ENCODE measurements at places on chromosomes 4 and X.

DNA sequence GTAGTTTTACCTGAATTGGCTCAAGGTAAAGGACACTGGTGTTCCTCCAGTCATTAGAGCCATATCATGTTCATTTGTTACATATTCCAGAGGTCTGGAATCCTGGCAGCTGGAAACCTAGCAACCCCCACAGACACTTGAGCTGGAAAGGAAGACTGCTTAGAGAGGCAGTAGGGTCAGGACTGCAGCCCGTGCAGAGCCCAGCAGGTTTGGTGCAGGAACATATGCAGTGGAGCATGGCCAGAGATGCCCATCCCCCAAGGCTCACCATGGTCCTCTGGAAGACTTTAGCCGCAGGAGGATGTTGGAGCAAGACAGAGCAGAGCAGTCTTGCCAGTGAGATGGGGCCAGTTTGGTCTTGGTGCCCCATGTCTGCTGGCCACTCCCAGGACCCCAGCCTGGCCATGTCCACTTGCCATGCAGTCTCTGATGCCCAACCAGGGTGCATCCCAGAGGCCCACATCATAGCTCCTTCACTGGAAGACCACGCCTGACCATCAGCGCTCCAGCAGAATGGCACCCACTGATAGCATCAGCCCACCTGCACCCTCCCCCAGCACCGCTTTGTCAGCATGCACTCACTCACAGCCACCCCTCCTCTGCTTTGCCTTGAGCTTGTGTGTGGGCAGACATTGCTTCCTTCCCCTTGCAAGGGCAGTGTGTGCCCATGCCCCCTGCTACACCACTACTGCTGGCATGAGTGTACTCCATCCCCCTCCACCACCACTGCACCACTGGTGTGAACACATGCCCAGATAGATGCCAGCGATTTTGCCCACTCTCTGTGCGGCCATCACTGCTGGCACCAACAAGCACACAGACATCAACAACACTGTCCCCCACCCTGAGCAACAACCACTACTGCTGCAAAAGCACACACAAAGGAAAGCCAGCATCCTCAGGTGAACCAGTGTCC lies 190.3 kb upstream of the SPOCK3 start:
- DNase-seq, result no peak

DNA sequence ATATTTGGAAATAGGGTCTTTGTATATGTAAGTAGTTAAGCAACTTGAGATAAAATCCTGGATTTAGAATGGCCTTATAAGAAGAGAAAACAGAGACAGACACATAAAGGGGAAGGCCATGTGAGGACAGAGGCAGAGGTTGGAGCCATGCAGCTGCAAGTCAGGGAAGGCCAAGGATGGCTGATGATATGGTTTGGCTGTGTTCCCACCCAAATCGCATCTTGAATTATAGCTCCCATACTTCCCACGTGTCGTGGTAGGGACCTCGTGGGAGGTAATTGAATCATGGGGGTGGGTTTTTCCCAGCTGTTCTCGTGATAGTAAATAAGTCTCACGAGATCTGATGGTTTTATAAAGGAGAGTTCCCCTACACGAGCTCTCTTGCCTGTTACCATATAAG lies 76.3 kb downstream of the STK32B start:
- no peak for DNase-seq

DNA sequence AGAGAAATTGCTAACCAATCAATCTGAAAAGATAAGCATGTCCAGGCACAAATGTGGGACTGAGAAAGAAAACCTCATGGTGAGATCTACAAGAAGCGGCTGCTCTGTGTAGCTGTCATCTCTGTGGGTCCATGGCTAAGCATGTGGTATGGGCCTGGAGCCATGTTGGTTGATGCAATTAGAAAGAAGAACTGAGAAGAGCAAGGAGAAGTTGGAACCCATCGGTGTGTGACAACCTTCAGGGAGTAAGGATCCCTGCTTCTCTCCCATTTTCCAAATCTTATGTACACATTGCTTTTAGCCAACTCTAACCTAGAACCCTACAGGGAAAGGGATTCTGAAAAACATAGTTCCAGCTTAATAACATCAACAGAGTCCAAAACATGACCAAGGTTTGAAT lies 890.2 kb downstream of the FSTL5 start:
- DNase-seq, result no peak

DNA sequence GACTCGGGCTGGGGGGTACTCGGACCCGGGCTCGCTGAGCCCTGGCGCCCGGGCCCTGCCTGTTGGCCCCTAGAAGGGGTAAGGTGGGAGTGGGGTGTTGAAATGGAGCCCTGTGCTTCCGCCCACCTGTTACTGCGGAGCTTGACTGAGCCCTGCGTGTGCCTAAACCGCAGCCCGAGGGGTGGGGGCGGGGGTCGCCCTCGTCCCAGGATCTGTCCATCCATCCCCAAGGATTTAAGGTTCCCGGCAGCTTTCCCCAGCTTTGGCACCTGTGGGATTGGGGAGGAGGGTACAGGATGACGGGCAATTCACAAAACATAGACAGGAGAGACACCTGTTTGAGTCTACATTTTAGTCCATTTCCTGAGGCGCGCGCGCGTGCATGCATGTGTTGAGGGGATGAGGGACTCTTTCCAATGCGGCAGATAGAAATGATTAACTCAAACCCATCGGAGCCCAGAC lies 779 bp downstream of the GABRQ start:
- no peak for DNase-seq

- no peak for DNase-seq
Observed at GRCh38 chr4:54541426-54542118, 116.2 kb upstream of the KIT start.

GRCh38 chr4:48270523-48270897 lies 872 bp upstream of the TEC start:
- no peak for DNase-seq

DNA sequence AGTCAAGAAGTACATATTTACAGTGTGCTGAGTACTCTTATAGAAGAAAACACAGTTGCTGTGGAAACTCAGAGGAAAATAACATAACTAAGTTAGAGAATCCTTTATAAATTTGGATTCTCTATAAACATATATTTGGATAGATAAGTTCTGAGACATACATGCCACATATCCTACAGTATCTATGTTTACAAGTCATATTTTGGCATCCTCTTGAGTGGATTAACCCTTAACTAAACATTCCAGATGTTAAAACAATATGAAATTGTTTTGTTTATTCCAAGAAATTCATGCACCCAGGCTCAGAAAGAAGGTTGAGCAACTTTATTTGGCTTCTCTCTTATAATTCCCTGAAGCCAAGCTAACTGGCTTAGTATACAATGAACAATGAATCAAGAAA lies 267.2 kb downstream of the TEX13A start:
- DNase-seq, result no peak

Measured in activated CD8-positive, alpha-beta memory T cell treated with anti-CD3 and anti-CD28 coated beads for 1 hour (primary cell).